ENCODE measurements at places on chromosomes 3 and 15. TPM values are rescaled to one million over a fixed set of nuclear protein-coding genes. Genes with fewer than 3 reads are reported as not detected.
A peak's percentile ranks its signal among the peaks of the same experiment; 100 is the strongest.

DNA sequence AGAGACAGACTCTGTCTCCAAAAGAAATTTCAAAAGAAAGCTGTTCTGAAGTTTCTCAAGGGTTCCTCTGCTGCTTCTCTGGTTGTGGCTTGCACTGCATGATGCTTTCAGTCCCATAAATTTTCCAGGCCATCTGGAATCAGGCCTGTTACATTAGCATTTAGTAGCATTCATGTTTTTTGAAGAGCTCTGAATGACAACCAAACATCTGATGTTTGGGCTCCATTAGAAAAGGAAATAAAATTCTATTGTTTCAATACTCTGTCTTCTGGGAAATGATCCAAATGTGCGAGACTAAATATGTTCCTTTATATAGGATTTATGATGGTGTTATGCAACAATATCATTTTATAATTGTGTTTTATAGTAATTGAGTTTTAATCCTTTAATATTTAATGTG lies 455.8 kb downstream of the GABRG3 start:
- DNase-seq, result no peak

The SLC2A2 gene
- 0.03 TPM for total RNA-seq

DNA sequence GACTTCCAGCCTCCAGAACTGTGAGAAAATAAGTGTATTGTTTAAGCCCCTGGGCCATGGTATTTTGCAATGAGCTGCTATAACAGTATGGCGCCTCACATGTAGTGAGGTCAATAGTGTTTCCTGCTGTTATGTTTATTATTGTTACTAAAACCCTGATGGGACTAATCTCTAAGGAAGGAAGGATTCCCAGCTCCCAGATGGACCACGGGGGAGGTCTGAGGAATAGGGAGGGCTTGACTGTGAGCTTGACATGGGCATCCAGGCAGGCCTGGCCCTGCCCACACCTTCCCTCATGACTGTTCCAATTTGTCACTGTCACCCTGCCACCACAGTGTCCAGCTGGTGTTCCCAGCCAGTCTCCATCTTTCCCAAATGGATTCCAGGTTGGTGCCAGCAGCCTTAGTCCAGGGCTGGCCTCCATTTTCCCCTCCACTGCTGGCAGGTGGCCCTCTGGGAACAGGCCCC lies 14.5 kb upstream of the SLC41A3 start:
- DNase-seq, result no peak

DNA sequence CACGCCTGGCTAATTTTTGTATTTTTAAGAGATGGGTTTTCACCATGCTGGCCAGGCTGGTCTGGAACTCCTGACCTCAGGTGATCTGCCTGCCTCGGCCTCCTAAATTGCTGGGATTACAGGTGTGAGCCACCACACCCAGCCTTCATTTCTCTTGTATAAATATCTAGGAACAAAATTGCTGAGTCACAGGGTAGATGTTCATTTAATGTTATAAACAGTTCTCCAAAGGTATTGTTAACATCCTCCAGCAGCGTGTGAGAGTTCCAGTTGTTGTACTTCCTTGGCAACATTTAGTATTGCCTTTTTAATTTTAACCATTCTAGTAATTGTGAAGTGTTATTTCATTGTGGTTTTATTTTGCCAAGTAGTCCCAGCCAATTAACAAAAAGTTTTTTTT lies 23.6 kb upstream of the MTMR14 start:
- no peak for DNase-seq

DNA sequence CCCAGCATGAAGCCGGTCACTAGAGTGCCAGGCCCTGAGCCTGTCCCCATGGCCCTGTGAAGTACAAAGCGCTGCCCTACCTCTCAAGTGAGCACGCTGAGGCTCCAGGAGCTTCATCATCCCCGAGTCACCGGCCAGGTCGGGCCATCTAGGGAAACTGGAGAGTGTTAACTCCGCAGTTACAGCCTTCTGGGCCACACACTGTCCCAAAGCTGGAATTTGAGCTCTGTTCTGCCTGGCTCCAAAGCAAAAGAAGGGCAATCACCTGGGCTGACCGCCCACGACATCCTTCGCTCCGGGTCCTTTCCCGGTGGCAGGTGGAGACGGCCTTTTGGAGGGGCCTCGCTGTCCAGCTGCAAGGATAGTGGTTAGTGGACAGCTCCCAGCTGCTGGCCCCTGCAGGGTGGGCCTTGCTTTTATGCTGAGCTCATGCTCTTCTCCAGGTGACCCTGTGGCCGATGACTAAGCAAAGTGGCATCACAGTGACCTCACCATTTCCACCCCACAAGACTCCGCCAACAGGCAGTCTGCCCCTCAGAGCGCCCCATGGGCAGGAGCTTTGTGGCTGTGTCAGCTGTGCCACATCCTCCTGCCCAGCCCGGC lies 3.5 kb upstream of the MUC4 start:
- DNase-seq, result peak; percentile 59

The DAZL gene
- not detected for total RNA-seq
